ENCODE measurements at places on chromosomes 4 and X.

DNA sequence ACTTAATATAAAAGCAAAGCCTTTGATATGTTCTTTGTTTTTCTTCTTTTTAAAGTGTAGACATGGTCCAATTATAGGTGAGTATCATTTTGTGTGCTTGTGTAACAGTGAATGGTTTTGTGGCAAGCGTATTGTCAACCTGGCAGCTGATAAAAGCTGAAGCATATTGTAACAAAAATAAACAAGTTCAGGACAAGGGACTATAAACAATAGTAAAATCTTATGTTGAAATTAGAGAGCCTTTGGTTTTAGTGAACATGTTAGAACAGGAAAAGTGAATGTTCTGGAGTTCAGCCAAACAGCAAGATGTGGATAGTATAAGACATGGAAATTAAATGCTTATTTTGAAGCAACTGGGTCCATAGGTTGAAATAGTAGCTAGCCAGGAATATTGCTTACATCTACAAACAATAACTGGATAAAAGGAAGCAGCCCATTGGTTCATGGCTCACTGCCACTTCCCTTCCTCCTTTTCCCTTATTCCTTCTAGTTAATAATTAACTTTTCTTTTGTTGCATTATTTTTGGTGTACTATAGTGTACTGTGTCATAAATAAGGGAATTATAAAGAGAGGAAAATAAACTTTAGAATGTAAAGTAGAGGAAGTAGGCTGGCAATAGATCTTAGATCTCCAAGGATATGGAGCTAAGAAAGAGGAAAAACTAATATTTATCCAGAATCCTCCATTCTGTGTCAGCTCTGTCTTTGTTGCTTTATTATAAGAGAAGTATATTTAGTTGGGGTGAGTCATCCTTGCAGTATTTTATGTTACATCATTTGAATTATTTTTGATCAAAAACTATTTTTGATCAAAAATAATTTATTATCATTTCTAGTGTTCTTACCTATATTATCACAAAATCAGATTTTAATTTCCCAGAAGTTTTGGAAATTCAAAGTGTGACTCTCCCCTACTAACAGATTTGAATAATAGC lies 65.6 kb downstream of the MRPL1 start:
- peak; percentile 59 for DNase-seq

- no peak for DNase-seq
Measured at GRCh38 chr4:139245590-139245989, 34.4 kb downstream of the MGARP start.

DNA sequence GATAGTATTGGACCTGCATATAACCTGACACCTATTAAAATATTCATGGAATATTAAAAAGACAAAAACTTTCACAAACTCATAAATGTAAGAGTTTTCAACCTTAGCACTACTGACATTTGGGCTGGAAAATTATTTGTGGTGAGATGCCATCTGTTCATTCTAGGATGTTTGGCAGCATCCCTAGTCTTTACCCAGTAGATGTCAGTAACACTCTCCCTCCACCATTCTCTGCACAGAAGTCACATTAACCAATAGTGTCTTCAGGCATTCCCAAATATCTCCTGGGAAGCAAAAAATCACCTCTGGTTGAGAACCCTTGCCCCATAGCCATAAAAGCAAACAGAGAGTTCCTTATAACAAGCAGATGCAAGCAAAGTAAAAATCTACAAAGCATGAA lies 41.4 kb upstream of the NDST4 start:
- no peak for DNase-seq

DNA sequence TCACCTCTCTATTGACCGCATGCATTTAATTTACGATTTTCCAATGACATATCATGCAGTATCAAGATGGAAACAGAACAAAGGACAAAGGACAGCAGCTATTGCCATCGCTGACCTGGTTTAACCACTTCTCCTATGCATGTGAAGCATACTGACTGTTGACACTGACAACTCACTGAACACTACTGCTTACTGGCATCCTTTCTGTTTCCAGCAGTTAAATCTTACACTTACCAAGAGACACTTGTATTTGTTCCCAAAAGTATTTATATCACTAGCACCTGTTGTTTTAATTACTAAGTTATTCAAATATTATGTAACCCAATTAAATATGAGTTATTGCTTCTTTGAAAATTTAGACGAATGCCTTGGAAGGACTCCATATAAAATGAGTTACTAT lies 176.7 kb downstream of the PDGFC start:
- DNase-seq = no peak

- no peak for DNase-seq
Measured at GRCh38 chr4:159770401-159770800, 667.5 kb downstream of the RAPGEF2 start.

Measured in cardiac muscle cell (in vitro differentiated cells and primary cell).